ENCODE measurements at places on chromosomes 5 and 9.

GRCh38 chr9:134970719-134971118 is 53.0 kb upstream of the FCN1 start:
- DNase-seq, result no peak

DNA sequence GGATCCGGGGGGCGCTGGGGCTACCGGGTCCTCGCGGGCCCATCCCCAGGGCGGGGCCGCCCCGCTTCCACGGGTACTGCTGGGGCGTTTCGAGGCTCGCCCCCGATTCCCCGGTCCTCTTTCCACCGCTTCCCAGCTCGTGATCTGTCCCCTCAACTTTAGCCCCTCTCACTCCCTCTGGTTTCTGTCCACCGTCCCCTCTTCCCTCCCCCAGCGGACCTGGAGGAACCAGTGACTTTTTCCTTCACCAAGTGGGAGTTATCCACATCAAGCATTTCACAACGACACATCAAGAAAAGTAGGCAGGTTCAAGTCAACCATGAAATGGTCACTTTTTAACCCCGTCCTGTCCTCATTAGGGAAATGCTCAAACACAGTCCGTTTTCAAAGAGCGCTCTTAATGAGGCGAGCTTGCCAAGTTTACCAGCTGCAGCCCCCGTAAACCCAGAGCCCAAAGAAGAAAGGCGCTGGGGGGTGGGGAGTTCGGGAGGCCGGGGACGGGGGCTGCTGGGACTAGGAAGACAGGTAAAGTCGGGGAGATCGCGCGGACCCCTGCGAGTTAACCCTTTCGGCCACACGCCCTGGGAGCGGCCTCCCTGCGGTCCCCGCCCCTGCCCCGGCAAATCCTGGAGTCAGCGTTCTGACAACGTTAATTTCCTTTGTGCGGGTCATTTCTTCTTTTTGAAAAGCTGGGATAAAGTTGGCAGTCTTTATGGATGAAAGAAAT is 2.1 kb upstream of the NFIB start:
- DNase-seq, result no peak

DNA sequence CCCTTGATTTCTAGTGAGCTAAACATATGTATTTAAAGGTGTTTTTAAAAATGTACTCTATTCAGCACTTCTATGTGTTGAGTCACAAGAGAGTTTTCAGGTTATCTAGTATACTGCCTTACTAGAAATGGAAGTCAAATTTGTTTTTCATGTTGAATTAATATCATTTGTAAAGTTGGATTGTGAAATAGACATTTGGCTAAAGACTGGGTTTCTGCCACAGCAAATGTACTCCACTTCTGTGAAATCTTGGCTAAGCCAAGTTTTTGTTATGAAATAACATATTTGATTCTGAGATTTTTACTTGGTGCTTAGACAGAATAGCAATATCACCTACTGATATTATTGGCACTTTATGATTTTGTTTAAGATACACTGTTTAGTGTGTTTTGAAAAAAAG is 106.0 kb downstream of the CWC27 start:
- DNase-seq, result no peak

- DNase-seq, result no peak
Measured at GRCh38 chr5:25481463-25481862, 836.7 kb upstream of the CDH10 start.

DNA sequence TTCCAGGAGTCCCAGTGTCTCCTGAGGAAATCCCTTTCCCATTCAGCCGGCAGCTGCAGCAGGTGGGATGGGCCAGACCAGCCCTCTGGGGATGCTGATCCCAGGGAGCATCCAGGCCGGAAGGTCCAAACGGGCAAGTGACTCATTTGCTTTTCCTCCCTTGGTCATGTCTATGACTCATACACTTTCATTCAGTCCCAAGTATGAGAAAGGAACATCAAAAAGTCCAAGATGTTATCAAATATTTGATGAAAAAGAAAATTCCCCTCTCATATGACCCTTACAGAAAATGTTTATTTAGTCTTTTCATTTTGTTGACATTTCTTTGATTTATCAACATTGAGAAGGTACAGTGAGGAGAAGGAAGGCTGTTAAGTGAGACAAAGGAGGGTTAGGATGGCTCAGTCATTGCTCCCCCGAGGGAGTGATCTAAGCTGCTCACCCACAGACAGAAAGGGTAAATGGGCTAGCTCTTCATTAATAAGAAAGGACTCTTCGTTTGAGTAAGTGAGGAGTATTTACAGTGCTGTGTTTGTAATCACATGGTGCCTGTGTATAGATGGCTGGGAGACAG is 117.6 kb upstream of the ANKRD55 start:
- DNase-seq, result no peak

DNA sequence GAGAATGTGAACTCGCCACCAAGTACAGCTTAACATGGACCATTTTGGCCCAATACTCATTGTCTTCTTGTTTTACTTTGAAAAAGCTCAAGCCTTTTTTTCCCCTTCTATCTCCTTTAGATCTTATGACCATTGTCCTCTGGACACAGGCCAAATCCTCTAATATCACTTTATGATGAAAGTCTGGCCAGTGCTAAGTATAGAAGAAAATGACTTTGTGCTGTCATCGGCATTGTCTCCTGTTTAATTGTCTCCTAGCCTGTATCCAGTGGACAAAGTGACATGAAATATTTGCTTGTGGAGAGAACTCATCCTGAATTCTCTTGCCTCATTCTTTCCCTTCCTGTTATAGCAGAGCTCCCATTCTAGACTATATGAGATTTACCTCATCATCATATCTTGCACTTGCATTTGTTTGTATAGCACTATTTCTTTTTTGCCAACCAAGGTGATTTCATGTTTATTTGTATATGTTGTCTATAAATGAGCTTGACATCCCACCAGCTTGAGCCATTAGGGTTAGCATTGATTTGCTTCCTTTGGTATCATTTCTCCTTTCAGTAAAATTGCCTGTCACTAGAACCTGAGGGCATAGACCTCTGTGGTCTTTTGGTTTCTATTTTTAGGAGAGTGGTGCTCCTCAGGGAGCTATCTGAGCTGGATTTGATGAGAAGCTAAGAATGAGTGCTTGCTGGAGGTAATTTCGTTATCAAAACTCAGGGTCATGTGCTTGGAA is 18.8 kb upstream of the TNFAIP8 start:
- DNase-seq, result no peak

DNA sequence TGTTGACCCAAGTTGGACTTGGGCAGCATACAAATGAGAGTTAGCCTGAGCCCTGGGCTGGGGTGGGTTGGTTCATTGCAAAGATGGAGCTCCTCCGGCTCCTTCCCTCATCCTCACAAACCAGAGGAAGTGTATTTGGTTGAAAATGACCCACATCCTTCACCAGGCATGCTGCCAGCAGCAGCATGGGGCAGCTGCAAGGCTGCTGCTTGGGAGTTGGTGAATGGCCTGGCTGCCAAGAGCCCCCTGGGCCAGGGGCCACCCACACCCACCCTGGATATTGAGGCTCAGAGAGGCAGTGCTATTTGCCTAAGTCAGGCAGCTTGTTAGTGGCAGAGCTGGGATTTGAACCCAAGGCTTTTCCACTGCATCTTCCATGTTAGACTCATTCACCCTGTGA is 29.5 kb downstream of the PPARGC1B start:
- DNase-seq, result no peak

DNA sequence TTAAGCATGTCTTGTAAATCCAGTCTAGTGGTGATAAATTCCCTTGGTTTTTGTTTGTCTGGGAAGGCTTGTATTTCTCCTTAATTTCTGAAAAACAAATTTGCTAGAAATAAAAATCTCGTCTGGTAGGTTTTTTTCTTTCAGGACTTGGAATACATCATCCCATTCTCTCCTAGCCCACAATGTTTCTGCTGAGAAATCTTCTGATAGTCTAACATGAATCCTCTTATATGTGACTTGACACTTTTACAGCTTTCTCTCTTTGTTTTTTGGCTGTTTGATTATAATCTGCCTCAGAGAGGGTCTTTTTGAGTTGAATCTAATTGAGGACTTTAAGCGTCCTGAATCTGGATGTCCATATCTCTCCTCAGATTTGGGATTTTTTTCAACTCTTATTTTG is 104.9 kb downstream of the FEM1C start:
- no peak for DNase-seq

DNA sequence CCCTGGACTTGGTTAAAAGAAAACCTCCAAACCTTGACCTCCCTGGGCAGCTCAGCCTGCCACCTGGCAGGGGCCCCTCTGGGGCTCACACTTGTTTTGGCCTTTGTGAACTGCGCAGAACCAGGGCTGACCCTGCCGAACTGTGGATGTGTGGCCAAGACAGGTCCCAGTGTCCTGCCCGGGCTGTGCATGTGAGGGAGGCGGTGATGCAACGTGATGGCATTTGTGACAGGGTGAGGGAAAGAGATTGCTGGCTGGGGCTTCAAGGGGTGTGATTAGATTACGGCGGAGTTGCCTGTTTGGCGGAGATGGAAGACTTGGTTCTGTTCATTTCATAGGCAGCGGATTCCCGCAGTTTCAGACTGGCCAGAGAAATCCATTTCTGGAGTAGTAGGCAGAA is 30.4 kb upstream of the NKX2-5 start:
- no peak for DNase-seq

- DNase-seq, result no peak
Measured at GRCh38 chr5:14270209-14270702, 127.1 kb downstream of the TRIO start.

DNA sequence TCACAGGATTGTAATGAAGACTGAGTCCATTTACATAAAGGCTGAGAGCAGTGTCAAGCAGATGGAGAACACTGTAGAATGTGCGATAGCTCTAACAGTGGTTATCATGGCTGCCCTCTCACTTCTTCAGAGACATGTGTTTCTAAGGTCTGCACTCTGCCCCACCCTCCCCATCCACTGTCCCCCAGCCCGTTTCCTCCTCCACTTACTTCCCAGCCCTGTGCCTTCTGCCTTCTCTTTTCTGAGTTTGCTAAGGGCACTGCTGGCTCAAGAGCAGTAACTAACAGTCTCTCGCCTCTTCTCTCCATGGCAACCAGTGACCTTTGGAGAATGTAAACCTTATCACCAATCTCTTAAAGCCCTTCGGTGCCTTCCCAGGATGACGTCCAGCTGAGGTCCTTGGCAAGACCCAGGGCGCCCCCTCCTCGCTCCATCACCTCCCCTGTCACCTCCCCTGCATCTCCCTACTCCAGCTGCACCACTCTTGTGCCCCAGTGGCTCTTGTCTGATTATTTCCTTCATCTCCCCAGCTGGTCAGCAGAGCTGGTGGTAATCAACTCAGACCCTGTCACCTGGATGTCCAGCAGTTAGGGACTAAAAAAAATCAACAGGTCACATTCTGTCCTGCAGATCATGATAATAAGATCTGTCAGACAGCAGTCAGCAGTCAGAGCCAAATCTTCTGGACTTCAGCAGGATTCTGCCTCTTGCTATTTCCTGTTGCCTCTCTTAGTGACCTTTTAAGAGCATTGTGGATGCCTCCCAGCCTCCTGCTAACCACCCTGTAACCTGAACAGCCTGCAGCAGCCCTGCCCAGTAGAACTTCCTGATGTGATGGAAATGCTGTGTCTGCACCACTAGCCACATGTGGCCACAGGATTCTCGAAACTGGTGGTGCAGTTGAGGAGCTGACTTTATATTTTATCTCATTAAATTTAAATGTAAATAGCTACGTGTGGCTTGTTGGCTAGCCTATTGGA is 9.0 kb downstream of the FXN start:
- no peak for DNase-seq

DNA sequence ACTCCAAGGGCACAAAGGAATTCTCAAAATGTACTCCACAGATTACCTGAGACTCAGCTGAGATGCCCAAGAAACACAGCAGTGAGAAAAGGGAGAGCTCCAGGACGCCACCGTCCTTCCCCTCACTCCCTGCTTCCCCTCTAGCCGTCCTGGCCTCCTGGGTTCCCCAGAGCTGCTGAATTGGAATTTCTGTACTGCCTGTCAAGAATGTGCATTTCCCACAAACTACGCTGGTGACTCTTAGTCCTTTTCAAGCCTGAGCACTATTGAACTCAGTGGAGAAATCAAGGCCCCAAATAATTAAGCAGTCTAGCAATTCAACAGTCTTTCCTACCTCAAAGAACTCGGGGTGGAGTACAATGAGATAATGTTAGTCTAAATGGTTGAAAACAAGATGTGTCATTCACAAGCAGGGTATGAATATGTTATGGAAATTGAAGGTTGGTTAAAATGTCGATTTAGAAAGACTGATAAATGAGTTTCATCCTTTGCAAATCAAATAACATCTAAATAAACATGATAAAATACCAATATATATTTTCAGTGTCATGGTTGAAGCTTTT is 153.2 kb downstream of the MED27 start:
- DNase-seq, result no peak

GRCh38 chr5:149072376-149072775 is 9.5 kb upstream of the SH3TC2 start:
- no peak for DNase-seq

GRCh38 chr9:123406016-123406415 is 50.0 kb downstream of the CRB2 start:
- no peak for DNase-seq

GRCh38 chr5:114427204-114427603 is 65.3 kb downstream of the KCNN2 start:
- DNase-seq, result no peak

GRCh38 chr5:127562252-127562651 is 44.8 kb downstream of the PRRC1 start:
- DNase-seq, result no peak

DNA sequence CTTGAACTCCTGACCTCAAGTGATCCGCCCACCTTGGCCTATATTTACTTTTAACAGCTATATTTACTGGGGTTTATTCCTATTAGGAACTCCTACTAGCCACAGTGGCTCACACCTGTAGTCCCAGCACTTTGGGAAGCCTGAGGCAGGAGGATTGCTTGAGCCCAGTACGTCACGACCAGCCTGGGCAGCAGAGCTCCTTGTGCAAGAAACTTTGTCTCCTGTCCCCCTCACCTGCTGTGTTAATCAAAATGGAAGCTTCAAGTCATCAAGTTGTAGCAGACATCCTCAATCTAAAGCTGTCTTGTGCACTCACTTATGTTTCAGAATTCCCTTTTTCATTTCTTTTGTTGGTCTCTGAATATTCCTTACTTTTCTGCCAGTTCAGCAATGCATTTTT is 15.0 kb upstream of the SPRY4 start:
- no peak for DNase-seq

DNA sequence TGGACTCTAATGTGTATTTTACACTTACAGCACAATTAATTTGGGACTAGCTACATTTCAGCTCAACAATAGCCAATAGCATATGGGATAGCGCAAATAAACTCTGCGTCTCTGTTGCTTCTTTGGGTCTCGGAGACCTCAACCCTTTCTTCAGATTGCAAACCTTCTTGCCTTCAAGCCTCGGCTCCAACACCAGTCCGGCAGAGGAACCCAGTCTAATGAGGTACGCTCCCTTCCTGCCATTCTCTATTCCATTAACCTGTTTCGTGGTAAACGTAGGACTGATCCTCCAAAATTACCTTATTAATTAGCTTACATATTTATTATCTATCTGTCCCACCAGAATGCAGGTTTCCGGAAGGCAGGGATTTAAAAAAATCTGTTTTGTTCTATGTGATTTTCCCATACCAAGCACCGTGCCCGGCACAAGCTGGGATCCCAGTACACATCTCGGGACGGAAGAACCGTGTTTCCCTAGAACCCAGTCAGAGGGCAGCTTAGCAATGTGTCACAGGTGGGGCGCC is 525 bp upstream of the DAPK1 start:
- no peak for DNase-seq

Measured in cortex of kidney (tissue), 1 donor.